ENCODE measurements at places on chromosomes 5 and 9. TPM values are rescaled to one million over a fixed set of nuclear protein-coding genes. Genes with fewer than 3 reads are reported as not detected.

GRCh38 chr5:1376981-1377380, 32.1 kb upstream of the CLPTM1L start:
- DNase-seq: no peak

GRCh38 chr5:64206653-64207052, 41.0 kb downstream of the RNF180 start:
- no peak for DNase-seq

- no peak for DNase-seq
These were observed 88.3 kb downstream of the FSTL4 start for GRCh38 chr5:133523961-133524586.

DNA sequence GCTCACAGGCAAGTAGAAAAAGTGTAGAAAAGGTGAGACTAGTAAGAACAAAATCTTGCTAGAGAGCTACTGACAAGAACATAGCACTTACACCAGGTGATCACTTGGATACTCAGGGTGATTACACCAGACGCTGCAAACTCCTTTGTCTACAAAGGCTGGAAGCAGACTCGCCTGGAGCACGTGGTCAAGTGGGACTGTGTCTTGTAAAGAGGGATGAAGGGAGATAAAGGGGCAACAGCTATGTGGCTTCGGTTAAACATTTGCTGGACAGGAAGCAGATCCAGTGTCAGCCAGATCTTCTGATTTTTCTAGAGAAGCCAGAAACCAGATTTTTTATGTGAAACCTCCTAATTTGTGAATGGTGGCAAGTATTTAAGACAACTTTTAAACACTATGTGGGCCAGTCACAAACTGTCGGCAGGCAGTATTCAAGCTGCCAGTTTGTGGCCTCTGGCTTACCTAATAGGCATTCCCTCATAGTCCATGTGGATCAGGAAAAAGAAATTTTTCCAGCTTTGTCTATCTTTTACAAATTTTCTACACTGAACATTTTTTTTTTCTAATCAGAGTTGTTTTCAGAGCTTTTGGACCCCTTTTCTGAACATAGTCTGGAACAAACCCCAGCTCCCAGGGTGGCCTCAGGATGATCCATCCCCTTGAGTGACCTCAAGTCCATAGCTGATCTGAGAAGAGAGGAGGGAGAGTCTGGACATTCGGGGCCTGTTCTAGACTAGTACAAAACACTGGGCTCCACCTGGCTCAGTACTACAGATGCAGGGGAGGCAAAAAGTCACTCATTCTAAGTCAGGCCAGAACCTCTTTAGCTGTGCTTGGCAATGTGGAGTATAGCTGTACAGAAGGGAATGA, 262.9 kb downstream of the ARRDC3 start:
- DNase-seq: no peak

DNA sequence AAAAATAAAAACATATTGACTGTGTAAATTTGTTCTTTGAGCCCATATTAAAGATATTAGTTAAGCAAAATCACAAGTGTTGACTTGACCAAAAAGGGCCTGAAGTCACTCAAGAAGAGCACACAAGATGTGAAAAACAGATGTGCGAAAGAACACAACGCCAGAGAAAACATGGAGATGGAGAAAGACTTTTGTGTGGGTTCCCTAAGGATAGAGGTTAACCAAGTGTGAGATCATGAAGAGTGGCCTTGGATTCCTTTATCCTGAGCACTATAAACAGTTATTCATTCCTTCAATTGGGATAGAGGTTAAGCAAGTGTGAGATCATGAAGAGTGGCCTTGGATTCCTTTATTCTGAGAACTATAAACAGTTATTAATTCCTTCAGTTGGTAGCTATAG, 361.8 kb downstream of the CDH18 start:
- no peak for DNase-seq

GLIPR2 gene
- polyA plus RNA-seq: 113 TPM

DNA sequence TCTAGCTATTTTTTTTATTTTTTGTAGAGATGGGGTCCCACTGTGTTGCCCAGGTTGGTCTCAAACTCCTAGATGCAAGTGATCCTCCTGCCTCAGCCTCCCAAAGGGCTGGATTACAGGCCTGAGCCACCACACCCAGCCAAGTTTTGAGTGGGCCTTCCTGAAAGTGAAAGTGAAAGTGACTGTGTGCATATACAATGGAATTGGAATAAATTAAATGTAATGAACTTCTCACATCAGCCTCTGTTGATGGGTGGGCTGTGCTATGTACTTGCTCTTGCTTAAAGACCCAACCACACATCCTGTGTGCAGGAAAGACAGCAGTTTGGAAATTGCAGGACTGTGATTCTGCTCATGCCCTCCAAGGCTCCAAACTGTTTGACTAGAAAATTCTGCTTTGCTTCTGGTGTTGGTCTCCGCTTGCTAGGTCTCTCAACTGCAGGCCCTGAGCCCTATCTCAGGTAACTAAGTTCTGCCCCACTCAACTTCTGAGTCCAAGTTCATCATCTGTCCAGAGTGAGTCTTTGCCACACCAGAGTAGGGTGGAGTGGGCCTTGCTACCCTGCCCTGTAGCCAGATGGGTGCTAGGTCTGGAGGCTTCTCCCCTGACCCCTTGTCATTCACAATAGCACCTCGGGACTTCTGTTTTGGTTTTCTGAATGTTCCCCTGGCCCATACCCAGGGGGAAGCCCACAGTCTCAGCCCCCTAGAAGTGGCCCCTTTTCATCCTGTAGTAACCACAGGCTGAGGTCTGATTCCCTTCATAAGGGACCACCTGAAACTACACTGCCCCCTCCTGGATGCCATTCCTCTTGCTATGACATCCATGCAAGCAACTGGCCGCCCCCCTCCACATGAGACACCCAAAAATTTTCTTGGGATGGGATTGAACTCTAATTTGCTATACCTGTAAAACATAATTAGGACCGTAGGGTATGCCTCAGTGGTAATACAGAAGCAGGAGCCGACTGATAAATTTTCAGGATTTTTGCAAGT, 36.5 kb upstream of the RAD23B start:
- no peak for DNase-seq

- DNase-seq: no peak
These were observed 156.5 kb downstream of the PJA2 start for GRCh38 chr5:109253262-109253661.

ECM2 gene
- 26.4 TPM for polyA plus RNA-seq

KIAA1958 gene
- 3.7 TPM for polyA plus RNA-seq

DNA sequence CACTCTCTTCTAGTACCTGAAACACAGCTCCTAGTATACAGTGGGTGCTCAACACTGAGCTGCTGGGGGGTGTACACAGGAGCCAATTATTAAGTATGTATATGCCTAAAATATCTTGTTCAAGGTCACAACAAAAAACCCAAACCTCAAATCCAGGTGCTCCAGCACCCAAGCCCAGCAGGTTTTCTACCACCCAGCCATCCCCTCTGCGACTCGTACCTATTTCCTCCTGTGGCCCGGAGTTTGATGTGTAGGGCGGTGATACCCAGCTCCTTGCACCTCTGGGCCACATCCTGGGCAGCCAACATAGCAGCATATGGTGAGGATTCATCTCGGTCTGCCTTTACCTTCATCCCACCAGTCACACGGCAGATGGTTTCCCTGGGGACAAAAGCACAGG, 3.0 kb downstream of the RPS14 start:
- DNase-seq: no peak

PRLR gene
- polyA plus RNA-seq: 0.34 TPM

- DNase-seq: peak; percentile 79
These were observed 74.2 kb downstream of the NTNG2 start for GRCh38 chr9:132235894-132236661.

HACD4 gene
- 2.5 TPM for polyA plus RNA-seq

- peak; percentile 16 for DNase-seq
These were observed 53.9 kb upstream of the HMHB1 start for GRCh38 chr5:143758015-143758414.

DNA sequence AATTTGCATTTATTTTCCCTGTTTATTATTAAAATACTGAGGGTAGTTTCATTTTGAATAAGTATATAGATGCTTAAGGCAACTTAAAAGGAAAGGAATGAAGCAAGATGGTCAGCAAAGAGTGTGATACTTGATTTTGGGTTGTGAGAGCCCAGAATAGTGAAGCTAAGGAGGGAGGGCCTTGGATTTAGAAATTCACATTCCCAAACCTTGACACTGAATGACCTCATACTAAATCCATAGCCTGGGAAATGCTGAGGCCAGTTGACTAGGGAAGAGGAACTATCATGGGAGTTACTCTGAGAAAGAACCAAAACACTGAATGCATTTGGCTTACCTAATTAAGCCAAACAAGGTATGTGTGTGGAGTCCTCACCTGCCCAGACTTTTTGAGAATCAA, 292.5 kb downstream of the SPATA31D1 start:
- no peak for DNase-seq

GRCh38 chr5:154947778-154948177, 6.9 kb downstream of the MRPL22 start:
- no peak for DNase-seq

DNA sequence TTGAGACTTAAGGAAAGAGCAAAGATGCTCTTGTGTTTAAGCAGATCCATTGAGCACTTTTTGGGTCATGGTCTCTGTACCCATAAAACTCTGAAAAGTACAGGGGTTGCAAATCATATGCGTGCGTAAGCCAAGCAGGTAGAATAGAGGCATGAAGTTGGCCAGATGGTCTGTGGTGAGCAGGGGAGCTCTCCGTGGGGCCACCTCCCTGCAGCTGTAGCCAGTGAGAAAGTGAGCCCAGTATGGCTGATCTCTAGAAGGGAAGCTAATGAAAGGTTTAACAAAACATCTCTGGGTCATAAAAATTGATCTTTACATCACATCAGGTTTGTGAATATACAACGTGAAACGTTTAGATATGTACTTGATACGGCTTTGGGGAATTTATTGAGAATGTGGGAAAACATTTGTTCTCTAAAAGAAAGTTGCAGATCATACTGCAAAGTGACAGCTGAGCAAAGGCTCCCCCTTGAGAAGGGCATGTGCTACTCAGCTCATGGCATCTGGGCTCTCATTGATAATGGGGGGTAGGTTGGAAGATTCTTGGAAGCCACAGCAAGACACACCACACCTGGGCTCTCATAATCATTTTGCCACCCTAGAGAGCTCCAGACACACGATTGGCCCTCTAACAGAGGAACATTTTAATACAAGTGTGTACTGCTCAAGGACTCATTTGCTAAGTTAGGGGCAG, 30.6 kb downstream of the SH3GL2 start:
- DNase-seq: no peak

NR4A3 gene
- 0.88 TPM for polyA plus RNA-seq

- DNase-seq: no peak
These were observed 86.8 kb upstream of the MEGF10 start for GRCh38 chr5:127203818-127204217.

DNA sequence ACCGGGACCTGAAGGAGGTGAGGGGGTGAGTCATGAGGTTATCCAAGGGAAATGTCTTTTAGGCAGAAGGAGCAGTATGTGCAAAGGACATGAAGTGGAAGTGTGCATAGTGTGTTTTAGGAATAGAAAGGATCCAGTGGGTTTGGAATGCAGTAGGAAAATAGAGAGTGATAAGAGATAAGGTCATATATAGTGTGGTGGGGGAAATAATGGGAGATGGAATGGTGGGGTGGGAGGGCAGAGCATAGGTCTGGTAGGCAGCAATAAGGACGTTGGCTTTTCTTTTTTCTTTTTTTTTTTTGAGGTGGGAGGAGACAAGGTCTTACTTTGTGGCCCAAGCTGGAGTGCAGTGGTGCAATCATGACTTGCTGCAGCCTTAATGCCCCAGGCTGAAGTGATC, 17.8 kb downstream of the SNX24 start:
- no peak for DNase-seq

- DNase-seq: no peak
These were observed 23.8 kb upstream of the CPEB4 start for GRCh38 chr5:173864126-173865050.

GRIN3A gene
- 0.95 TPM for polyA plus RNA-seq

- no peak for DNase-seq
These were observed 95.1 kb upstream of the CCNG1 start for GRCh38 chr5:163342306-163342705.

CDX1 gene
- polyA plus RNA-seq: not detected

C5orf52 gene
- polyA plus RNA-seq: not detected

GRCh38 chr9:88586452-88586851, 51.5 kb downstream of the NXNL2 start:
- DNase-seq: no peak

INSL6 gene
- 0.45 TPM for polyA plus RNA-seq

ROR2 gene
- polyA plus RNA-seq: 3.5 TPM
